ENCODE measurements at places on chromosomes 6 and 20.

GRCh38 chr6:91042656-91043055 is 455.8 kb upstream of the MAP3K7 start:
- no peaks in the 10 kb centered on the region for H3K4me1 ChIP-seq
- no peak for DNase-seq
- H3K4me3 ChIP-seq, result no peak overlapping the region
- H3K36me3 ChIP-seq, result no peaks in the 10 kb centered on the region
- no peaks in the 10 kb centered on the region for H3K27me3 ChIP-seq

GRCh38 chr6:34929241-34929978 is 40.4 kb downstream of the ANKS1A start:
- no peak overlapping the region for H3K4me3 ChIP-seq
- H3K27me3 ChIP-seq, result no peaks in the 10 kb centered on the region
- H3K36me3 ChIP-seq, result no peaks in the 10 kb centered on the region
- H3K4me1 ChIP-seq, result peaks cover 11% of the 10 kb centered on the region
- no peak for DNase-seq
- no peak overlapping the region for H3K27ac ChIP-seq

DNA sequence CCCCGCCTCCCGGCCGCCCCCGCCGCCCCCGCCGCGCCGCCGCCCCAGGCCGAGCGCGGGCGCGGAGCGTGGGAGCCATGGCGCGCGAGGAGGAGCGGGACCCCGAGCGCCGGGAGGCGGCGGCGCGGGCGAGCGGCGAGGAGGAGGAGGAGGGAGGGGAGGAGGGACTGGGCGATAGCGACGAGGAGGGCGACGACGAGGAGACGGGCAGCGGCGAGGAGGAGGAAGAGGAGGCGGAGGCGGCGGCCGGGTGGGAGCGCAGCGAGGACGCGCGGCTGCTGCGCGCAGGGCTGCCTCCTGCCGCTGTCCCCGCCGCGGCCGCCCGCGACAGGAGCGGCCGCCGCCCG is at the start of gene SLC24A3:
SLC24A3 (plus strand) TSS at position 174 of the 347 bp plus-strand sequence.
- H3K27ac ChIP-seq, result no peak within 1 kb of the TSS
- no peaks in the 10 kb centered on the region for H3K36me3 ChIP-seq
- DNase-seq, result peak; percentile 20
- peaks cover 2% of the 10 kb centered on the region for H3K4me1 ChIP-seq
- H3K4me3 ChIP-seq, result peak within 1 kb of the TSS; percentile 92
- peaks cover 57% of the 10 kb centered on the region for H3K27me3 ChIP-seq

GRCh38 chr6:75285283-75285639 is 669 bp upstream of the TMEM30A start:
- no peaks in the 10 kb centered on the region for H3K27me3 ChIP-seq
- peak overlapping the region; percentile 90 for H3K4me3 ChIP-seq
- H3K36me3 ChIP-seq, result no peaks in the 10 kb centered on the region
- DNase-seq, result no peak
- H3K4me1 ChIP-seq, result no peaks in the 10 kb centered on the region

- H3K4me1 ChIP-seq, result peaks cover 36% of the 10 kb centered on the region
- DNase-seq, result no peak
Measured at GRCh38 chr6:3164388-3164787, 7.0 kb upstream of the TUBB2A start.

All from neuronal stem cell (in vitro differentiated cells).